ENCODE measurements at places on chromosomes 16 and 17. TPM values are rescaled to one million over a fixed set of nuclear protein-coding genes. Genes with fewer than 3 reads are reported as not detected.

DNA sequence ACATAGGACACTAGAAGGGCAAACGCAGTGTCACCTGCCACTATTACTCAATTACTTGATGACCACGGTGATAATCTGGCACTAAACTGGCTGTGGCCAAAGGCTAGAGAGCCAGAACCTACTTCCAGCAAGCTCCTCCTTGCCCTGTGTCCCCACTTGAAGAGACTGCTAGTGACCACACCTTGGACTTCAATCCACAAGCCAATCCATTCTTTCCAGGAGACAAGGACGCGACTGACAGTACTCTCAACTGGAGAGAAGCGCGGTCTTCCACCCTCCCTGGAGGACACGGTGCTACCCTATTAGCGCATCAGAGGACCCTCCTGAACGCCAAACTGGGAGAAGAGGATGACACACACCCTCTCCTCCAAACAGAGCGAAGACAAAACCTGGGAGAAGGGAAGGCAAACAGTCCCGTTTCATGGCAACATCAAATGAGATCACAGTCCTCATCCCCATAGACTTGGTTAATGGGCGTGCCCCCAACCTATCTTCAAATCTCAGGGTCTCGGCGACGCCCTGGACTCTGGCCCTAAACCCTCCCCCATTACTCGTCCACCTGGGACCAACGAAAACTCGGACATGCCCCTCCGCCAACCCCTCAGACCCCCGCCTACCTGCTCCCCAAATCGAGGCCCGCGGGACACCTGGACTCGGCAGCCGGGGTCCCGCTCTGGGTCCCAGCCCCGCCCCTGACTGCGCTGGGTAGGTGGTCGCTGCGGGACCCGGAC is 508 bp downstream of the FLCN start:
- H3K27ac ChIP-seq, result peak overlapping the region; percentile 93
- peaks cover 14% of the 10 kb centered on the region for H3K36me3 ChIP-seq
- H3K4me3 ChIP-seq, result peak overlapping the region; percentile 98
- DNase-seq, result no peak
- no peaks in the 10 kb centered on the region for H3K27me3 ChIP-seq

DNA sequence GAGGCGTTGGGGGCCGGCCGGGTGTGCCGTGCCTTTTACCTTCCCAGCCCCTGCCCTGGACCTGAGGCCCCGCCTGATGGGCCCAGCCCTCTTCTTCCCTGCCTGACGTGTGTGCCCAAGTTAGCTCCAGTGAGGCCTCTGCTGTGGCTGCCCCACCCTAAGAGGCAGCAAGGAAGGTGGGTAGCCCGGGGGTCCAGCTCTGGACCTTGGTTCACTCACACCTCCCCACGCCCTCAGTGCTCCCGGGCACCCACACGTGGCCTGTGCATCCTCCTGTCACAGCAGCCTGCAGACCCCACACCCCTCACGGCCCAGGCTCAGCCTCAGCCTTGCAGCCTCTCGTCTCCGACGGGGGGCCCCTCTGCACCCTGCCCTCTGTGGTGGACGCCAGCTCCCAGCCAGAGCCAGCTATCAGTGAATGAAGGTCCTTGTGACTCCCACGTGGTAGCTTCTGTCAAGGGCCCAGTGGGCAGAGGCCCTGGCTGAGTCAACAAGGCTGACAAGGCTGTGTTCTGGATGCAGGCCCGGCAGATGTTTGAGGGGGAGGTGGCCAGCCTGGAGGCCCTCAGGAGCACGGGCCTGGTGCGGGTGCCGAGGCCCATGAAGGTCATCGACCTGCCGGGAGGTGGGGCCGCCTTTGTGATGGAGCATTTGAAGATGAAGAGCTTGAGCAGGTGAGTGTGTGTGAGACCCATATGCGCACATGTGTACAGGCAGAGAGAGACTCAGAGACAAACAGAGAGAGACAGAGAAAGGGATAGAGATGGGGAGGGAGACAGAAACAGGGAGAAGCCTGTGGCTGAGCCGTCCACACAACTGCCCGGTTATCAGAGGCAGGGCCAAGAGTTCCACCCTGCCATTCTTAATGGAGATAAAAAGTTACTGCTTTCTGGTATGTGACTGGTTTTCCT is 2.8 kb downstream of the FN3K start:
- H3K27ac ChIP-seq, result no peak overlapping the region
- H3K4me3 ChIP-seq, result no peak overlapping the region
- no peaks in the 10 kb centered on the region for H3K27me3 ChIP-seq
- H3K36me3 ChIP-seq, result peaks cover 9% of the 10 kb centered on the region
- peaks cover 17% of the 10 kb centered on the region for H3K4me1 ChIP-seq

Gene IRF8
- total RNA-seq, result 278 TPM

DNA sequence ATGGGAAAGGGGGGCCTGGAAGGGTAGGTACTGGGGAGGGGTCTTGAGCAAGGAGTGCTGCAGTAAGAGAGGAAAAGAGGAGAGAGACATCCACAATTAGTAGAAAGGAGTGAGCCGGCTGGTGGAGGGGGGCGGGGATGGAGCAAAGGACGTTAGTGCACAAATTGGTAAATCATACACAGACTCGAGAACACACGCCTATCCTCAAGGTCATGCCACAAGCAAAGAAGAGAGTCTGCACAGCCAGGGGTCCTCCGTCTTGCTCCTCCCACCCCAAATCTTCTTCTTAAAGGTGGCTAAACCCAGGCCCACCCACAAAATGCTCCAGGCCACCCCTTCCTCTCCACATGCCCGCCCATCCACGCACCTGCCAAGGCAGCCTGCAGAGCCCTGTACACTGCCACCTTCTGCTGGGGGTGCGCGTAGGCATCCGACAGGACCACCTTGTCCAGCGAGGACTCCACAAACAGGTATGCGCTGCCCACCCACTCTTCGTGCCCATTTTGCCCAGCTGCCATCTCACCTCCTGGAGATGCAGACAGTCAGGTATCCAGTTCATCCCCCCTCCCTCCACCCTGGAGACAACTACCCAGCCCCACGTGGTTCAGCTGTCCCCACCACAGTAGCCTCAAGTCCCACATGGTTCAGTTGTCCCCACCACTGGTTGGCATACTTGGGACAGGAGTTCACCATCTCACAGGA is 3.4 kb downstream of the TRADD start:
- H3K27ac ChIP-seq, result no peak overlapping the region
- peaks cover 67% of the 10 kb centered on the region for H3K4me1 ChIP-seq
- peaks cover 16% of the 10 kb centered on the region for H3K27me3 ChIP-seq
- DNase-seq, result peak; percentile 78

DNA sequence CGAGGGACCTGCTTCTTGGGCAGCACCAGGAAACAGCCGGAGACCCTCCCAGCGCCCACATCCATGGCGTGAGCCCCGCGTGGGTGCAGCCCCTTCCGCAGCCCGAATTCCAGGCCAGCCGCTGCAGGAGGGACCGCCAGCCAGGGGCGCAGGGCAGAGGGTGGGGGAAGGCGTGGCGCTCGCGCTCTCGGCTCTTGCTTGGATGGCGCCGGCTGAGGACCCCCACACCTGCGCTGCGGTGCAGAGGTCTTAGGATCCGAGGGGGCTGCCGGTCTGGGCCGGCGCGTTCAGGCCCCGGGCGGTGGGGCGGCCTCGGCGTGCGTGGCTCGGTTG is 28.8 kb downstream of the ACTG1 start:
- H3K27ac ChIP-seq, result no peak overlapping the region
- DNase-seq, result no peak
- H3K36me3 ChIP-seq, result no peaks in the 10 kb centered on the region
- peaks cover 11% of the 10 kb centered on the region for H3K27me3 ChIP-seq
- H3K4me3 ChIP-seq, result peak overlapping the region; percentile 49

DNA sequence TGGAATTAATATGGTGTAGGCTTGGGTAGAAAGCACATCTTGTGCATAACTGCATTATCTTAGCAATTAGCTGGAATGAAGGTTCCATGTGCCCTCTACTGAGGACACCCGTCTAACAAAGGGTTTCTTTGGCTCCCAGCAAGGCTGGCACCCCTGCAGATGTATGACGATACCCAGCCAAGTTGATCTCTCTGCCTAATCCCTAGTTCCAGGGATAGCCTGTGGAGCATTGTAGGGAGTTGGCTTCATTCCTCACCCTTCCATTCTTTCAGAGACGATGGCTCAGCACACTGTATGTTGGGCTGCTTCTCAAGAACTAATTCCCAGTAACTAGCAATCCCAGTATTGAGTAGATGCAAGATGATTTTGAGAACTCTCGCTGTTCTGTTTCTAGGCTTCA is 182.5 kb downstream of the SNX29 start:
- peak; percentile 2 for DNase-seq
- H3K27me3 ChIP-seq, result no peaks in the 10 kb centered on the region
- peaks cover 47% of the 10 kb centered on the region for H3K36me3 ChIP-seq
- no peaks in the 10 kb centered on the region for H3K4me1 ChIP-seq
- H3K27ac ChIP-seq, result no peak overlapping the region

GRCh38 chr17:78766225-78766624 is 15.8 kb downstream of the CYTH1 start:
- peaks cover 82% of the 10 kb centered on the region for H3K4me1 ChIP-seq
- H3K27me3 ChIP-seq, result no peaks in the 10 kb centered on the region
- H3K27ac ChIP-seq, result no peak overlapping the region
- DNase-seq, result no peak

Gene STX1B
- total RNA-seq, result 1.7 TPM

Gene CTRL
- total RNA-seq, result 8.3 TPM

GRCh38 chr16:26665166-26665939 is 401.4 kb upstream of the C16orf82 start:
- DNase-seq, result no peak
- H3K4me1 ChIP-seq, result no peaks in the 10 kb centered on the region
- no peak overlapping the region for H3K27ac ChIP-seq
- no peak overlapping the region for H3K4me3 ChIP-seq

Gene TNFSF13
- 18.9 TPM for total RNA-seq

Gene SLC6A4
- 0.22 TPM for total RNA-seq

- peaks cover 4% of the 10 kb centered on the region for H3K27me3 ChIP-seq
- no peak overlapping the region for H3K4me3 ChIP-seq
- no peaks in the 10 kb centered on the region for H3K4me1 ChIP-seq
These were observed 298.1 kb upstream of the N4BP1 start for GRCh38 chr16:48907906-48908634.

Gene CHST5
- not detected for total RNA-seq

DNA sequence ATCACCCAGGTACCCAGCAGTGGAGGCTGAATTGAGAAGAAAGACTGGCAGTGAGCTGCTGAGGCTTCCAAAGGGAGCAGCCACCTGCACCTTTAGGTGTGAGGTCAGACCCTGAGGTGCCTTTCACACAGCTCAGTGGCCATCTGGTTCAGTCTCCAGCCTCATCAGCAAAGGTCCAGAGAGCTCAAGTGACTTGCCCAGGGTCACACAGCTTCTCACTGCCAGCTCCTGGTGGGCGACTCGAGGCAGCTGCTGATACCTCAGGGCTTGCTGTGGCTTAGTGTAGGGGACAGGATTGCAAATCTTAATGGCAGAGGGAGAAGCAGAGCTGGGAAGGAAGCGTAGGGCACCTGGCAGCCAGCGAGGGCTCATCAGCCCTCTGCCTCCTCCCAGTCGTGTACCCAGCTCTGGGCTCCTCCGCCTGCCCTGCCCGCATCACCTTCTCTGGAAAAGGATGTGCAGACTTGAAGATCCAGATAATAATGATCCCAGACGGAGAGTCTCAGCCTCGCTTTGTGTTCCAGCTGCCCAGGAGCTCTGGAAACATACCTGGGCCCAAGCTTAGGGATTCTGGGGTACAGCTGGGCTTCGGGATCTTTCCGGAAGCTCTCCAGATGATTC is 165.3 kb upstream of the GSE1 start:
- no peak overlapping the region for H3K27ac ChIP-seq
- DNase-seq, result no peak
- peaks cover 32% of the 10 kb centered on the region for H3K4me1 ChIP-seq
- no peak overlapping the region for H3K4me3 ChIP-seq
- no peaks in the 10 kb centered on the region for H3K27me3 ChIP-seq

Gene SEZ6
- total RNA-seq, result not detected

DNA sequence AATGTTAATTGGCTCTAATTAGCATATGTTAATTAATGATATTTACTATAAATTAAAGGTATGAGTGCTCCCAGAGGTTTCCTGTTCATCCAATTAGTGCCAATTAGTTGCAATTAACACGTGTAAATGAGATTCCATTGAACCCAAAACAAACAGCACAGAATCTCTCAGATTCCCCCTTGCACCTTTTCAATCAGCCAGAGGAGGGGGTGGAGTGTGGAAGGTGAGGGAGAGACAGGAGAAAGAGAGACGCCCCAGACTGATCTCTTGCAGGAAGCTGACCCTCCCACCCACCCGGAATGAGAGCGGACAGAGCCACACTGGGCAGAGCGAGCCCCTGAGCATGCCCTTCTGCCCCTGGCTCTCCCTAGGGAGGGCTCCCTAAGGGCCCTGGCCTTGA is 24.1 kb upstream of the LHX1 start:
- no peak overlapping the region for H3K27ac ChIP-seq
- H3K36me3 ChIP-seq, result no peaks in the 10 kb centered on the region
- H3K4me1 ChIP-seq, result no peaks in the 10 kb centered on the region
- no peak for DNase-seq

Gene KRTAP2-2
- not detected for total RNA-seq

Gene CCL11
- total RNA-seq, result not detected

Gene TMEM132E
- 0.37 TPM for total RNA-seq

DNA sequence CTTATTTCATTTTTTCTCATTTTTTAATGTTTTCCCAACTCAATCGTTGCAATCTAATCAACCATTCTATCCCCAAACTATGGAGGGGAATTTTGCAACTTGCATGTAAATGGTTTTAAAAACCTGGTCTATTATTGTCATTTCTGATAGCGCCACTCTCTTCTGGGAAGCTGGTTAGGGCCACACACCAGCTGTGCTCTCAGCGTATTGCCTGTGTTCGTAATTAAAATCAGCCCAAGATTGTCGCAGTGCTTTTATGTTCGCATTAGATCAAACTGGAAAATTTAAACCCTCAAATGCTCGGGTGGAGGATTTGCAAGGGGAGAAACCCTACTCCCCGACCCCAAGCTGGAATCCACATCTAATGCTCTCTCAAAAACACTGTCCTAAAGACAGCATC is 123.5 kb upstream of the CACNG5 start:
- H3K36me3 ChIP-seq, result no peaks in the 10 kb centered on the region
- H3K27ac ChIP-seq, result no peak overlapping the region
- H3K27me3 ChIP-seq, result no peaks in the 10 kb centered on the region
- DNase-seq, result no peak

Gene PYY
- not detected for total RNA-seq

DNA sequence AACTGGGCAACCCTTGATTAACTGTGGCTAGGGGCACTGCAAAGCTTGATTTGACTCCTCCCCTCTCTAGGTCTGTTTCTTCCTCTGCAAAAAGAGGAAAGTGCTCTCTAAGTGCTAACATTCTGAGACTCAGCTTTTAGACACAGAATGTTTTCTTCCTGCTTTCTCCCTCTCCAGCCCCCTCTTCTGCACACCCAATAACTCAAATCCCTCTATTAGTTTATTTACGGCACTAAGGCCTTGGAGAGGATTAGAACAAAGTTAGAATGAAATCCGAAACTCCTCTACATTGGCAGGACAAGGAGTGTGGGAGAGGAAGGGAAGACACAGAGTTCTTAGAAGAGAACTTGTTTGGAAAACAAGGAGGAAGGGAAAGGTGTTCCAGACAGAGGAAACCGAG is 3.3 kb upstream of the SBK1 start:
- H3K4me3 ChIP-seq, result no peak overlapping the region
- DNase-seq, result no peak
- H3K36me3 ChIP-seq, result no peaks in the 10 kb centered on the region

Gene GDPD1
- 4.5 TPM for total RNA-seq

GRCh38 chr17:75807861-75808260 is 23.3 kb downstream of the UNK start:
- no peak overlapping the region for H3K4me3 ChIP-seq
- H3K36me3 ChIP-seq, result peaks cover 49% of the 10 kb centered on the region

Measured in spleen (tissue), 13 donors.